ENCODE measurements at places on chromosomes 11 and 22.

- DNase-seq, result no peak
Measured at GRCh38 chr22:35812600-35812999, 94.9 kb downstream of the APOL5 start.

- no peak for DNase-seq
Measured at GRCh38 chr22:50039669-50040443, 18.2 kb downstream of the TTLL8 start.

DNA sequence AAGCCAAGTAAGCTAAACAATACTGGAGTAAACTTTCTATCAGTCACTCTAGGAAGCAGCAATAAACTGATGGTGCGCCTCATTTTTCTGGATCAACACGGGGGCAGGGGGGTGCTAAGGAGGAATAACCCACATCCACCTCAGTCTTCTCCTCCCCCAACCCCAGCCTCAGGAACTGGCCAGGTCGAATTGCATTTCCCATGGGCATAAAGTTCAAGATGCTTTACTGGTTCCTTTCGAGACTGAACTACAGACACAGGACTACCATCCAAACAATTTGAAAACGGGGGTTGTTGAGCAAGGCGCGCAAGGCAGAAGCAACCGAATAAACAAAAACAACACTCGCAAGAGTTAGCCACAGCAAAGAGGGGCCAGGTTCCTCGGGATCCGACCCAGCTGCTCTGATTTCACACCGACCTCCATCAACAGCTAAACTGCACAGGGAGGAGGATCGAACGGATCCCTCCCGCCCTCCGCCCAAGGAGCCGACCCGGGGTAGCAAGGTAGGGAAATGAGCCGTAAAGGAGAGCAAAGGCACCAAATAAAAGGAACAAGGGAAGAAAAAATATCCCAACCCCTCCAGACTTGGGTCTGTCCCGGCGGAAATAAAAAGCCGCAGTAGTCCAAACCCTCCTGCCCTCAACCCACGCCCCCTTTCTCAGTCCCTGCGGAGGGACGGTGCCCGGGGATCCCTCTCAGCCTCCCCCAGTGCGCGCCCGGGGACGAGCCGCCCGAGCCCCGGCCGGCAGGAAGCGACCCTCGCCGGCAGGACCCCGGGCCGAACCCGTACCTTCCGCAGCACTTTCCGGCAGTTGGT, 801 bp downstream of the SESN3 start:
- DNase-seq, result no peak

DNA sequence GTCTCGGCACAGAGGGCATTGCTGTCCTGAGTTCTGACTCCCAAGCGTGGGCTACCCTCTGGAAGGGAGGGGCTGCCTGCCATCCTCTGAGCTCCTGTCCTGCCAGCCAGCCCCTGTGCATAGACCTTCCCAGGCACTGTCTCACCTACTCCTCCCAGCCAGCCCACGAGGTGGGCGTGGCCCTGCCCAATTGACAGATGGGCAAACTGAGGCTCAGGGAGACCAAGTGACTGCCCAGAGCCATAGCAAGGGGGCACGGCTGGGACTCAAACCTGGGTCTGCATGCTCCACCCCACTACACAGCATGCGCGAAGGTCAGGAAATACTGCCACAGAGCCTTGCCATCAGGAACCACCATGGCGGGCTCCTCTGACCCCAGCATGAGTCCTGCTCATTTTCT, 29.4 kb upstream of the PRR5 start:
- DNase-seq, result no peak

GRCh38 chr11:92087725-92088537, 136.7 kb upstream of the FAT3 start:
- DNase-seq, result no peak

DNA sequence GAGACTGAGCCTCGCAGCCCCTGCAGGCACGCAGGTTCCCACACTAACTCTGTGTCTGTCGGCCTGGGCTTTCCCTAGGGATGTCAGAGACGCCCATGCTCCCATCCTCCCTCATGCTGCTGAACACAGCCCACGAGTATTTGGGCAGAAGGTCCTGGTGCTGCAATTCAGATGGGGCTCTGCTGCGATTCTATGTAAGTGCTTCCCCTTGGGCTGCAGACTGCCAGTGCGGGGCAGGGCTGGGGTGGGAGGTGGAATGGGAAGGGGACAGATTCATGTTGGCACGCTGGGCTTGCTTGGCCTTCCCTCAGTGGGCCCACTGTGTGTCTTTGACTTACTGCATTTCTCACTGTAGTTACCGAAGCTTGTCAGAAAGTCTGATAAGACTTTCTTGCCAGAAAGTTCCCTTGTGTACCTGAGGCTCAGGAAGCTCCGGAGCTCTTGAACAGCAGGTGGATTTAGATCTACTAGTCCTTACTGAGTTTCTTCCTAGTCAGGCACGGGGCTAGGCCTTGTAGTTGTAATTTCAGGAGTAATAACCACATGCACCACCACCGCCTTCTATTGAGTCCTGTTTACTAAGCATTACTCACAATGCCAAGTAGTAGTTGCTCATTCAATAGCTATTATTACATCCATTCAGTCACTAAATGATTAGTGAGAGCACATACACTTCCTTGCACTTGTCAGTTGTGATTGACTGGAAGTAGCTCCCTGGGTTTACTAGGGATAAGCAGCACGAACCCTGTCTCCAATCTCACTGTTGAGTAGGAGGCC, 65.2 kb downstream of the CABIN1 start:
- no peak for DNase-seq

- peak; percentile 69 for DNase-seq
Measured at GRCh38 chr11:44002191-44003093, 45.3 kb upstream of the ACCSL start.

- DNase-seq, result no peak
Measured at GRCh38 chr11:5581014-5581413, 337 bp downstream of the OR52B6 start.

GRCh38 chr22:17438026-17438425, 68.8 kb downstream of the CECR2 start:
- no peak for DNase-seq

DNA sequence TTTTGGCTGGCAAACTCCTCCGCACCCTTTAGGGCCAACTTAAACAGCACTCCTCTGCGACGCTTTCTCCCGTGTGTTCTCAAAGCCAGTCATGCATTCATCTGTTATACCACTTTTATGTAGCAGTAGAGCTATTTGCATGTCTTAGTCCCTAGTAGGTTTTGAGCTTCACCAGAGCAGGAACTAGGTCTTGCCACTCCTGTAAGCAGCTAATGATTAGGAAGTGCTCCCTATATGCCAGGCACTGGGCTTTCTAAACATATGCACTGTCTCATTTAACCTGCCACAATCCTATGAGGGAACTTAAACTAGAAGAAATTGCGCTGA, 180.8 kb downstream of the DBX1 start:
- no peak for DNase-seq

DNA sequence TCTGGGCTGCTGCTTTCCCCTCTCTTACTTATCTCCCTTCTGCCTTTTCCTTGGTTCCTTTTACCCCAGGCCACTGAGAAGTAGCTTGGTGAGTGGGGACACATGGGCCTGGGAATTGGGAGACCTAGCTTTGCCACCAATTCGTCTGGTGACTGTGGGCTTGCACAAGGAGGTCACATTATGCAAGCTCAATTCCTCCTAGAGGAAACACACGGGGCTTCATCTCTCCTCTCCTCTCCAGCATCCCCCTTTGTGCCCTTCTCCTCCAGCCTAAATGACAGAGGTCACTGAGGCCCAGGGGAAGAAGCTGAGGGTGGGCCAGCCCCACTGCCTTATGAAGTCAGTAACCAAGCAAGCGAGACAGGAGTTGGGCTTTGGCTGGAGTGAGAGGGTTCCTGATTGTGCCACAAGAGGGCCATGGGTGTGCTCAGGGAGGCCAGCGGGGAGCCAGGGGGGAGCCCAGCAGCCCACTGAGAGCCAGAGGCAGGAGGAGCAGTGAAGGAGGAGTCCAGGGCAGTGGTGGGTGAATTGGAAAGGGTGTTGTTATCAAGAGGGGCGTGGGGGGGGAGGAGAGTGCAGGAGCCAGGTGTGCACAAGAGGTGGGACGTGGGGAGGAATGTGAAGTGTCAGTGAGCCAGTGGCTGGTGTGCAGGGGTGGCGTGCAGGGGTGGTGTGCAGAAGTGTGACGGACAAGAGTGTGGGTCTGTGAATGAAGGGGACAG, 2.0 kb downstream of the CLCF1 start:
- no peak for DNase-seq

GRCh38 chr11:68328374-68329091, 16.1 kb downstream of the LRP5 start:
- DNase-seq, result no peak

DNA sequence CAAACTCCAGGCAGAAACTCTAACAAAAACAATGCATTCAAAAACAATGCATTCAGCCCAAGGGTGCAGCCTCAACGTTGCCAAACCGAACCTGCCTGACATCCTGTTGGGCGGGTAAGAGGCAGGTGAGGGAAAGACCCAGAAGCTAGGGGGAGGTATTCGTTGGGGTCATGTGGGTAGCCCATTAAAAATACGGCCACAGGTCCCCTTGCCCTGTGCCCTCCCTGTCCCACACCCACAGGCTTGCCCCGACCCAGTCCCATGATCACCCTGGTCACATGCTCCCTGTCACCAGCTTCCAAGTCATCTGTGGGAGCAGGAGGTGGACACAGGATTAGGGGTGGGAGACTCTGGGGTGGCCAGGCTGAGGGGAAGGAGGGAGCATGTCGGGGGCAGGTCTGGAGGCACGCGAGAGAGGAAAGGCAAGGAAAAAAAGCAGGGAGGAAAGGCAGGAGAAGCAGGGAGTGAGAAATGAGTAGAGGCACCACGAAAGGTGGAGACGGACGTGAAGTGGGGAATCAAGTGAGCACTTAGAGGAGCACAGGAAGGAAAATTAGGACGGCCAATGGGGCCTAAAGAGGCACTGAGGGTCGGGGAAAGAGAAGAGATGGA, 683 bp downstream of the PLA2G6 start:
- no peak for DNase-seq

DNA sequence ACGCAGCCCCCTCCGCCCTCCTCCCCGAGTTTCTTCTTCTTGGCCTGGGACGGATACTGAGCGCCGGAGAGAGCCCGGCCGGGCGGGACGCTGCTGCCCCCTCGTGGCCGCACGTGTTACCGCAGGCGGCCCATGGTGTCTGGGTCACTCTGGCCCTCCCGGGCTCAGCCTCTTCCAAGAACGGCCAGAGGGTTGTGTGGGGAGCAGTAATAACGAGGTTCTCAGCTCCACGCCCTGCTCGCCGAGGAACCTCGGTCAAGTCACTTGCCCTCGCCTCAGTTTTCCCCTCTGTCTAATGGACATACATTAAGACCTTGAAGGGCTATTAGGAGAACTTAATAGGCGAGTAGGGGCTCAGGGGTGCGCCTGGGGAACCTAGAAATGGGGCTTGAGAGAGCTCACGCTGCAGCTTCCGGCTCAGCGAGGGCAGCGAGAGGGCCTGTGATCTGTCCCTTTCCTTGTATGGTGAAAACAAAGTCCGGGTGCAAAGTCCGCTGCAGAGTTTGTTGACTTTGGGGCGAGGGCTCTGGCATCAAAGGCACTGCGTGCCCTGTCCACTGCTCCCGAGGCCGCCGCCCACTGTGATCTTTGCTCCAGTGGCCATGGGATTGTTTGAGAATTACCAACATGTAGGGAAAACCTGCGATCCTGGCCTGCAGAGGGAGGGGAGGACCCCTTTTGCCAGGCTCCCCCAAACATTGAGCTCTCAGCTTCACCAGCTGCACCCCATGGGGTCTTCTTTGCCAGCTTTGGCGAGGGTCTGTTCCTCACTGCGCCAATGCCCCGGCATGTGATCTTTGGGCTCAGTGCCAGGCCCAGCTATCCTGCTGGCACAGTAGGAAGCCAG, 14.4 kb upstream of the LRP5 start:
- DNase-seq, result no peak

DNA sequence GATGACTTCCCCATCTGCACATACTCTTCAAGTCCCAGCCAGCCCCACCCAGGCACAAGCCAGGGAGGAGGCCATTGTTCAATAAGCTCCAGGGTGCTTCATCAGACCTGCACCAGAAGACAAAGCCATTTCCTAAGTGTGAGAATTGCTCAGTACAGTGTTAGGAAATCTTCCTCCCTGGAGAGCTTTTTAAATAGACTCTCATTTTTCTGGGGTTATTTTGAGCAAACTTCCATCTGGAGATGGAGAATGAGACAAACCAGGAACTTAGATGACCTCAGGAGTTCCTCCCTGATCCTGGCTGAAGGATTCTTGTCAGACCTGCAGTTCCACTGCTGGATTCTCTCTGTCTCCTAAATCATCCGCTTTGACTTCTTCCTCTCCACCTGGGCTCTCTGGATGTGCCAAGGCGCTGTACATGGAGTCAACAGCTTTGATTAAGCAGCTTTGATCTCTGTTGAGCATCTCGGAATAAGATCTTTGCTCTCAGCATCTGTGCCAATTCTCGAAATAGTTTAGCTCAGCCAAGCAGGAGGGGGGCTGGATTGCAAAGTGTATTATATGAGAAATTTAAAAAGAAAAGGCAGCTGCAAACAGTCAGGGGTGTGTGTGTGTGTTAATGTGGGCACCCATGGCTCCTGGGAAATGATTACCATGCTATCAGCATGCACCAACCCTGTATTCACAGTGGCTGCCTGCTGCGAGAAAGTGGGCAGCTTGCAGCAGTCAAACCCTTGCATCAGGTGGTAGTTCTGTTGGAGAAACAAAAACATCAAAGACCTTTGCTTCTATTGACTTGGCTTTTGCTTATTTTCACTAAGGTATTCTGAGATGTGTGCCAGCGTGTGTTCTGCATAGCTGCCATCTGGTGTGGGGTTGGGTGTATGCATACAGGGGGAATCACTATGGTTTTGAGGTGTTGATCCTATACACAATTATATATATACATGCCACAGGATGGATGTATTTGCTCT, 70.2 kb upstream of the NAV2 start:
- no peak for DNase-seq

DNA sequence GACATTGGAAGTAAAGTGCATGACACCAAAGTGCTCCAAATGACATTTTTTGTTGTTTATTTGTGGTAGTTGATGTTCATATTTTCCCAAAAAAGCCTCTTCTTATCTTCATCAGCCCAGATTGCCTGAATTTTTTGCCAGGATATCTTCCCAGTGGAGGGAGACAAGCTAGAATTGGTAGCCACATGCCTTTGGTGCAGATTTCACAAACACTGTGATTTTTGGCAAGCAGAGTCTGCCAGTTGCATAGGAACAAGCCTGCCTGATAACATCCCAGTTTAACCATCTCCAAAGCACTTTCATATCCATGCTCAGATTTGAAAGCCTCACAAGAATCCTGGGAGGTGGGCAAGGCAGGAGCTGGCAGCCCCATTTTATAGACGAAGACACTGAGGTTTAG, 102.3 kb upstream of the SYT13 start:
- DNase-seq, result no peak

GRCh38 chr22:42194953-42195352, 64.3 kb upstream of the CYP2D6 start:
- no peak for DNase-seq

- no peak for DNase-seq
Measured at GRCh38 chr11:94739331-94739730, 28.8 kb upstream of the AMOTL1 start.

DNA sequence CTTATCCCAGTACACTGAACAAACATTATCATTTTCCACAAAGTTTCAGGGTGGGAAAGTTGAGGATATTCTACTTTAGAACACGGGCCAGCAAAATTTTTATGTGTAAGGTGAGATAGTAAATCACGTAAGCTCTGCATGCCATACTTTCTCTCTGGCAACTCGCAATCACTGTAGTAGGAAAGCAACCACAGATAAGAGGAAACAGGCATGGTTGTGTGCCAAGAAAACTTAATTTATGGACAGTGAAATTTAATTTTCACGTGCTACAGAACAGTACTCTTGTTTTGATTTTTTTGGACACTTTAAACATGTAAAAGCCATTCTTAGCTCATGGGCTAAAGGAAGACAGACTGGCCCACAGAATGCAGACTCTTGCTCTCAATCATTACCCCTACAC, 82.5 kb downstream of the LARGE1 start:
- DNase-seq, result no peak
